Stimulated activated CD4-positive, alpha-beta T cell treated with anti-CD3 and anti-CD28 coated beads, Interleukin-15, amount 100 ng/mL, for 24 hours (primary cell): ENCODE measurements at places on chromosomes 11 and 22.

- DNase-seq = no peak
Measured at GRCh38 chr22:39204216-39204615, 40.6 kb downstream of the PDGFB start.

GRCh38 chr11:34214961-34215805, 109.8 kb downstream of the NAT10 start:
- DNase-seq = peak; percentile 90

DNA sequence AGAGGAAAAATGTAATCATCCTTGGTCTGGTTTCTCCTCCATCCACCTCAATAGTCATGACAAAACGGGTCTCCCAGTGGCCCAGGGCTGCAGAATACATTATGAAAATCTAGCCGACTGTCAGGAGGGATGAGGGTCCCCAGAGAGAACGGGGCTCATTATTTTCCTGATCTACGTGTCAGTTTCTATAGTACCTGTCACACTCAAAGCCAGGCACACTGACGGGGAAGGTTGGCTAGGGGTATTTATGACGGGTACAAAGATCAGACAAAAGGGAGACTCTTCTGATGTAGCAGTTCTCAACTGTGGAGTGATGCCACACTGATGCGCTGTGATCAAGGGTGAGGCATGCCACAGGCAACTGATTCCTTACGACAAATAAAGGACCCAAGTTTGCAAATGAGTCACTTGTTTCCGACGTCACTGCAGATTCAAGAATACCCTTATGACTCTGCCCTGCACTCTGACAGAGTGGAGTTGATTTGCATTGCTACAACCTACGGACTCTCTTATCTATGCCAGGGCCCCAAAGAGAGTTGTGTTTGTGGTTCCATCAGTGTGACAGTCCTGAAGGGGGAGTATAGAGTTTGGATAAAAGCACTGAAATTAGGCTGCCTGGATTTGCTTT, 188.2 kb upstream of the TBCEL start:
- DNase-seq = peak; percentile 64

DNA sequence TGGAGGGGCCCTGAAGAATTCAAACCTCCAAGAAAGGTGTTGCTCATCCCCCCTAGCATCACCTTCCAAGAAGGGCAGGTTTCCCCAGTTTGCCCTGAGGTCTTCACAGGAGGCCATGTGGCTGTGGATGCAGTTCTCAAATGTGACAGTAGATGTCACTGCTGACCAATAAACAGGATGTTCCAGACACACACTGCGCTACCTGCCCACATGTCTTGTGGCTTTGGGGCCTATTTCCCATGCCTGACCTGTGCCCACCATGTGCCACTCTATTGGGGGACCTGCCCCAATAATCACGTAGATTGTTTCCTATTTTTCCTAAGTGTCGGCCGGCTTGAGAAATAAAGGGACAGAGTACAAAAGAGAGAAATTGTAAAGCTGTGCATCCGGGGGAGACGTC, 4.5 kb downstream of the GSTT2 start:
- DNase-seq = no peak

DNA sequence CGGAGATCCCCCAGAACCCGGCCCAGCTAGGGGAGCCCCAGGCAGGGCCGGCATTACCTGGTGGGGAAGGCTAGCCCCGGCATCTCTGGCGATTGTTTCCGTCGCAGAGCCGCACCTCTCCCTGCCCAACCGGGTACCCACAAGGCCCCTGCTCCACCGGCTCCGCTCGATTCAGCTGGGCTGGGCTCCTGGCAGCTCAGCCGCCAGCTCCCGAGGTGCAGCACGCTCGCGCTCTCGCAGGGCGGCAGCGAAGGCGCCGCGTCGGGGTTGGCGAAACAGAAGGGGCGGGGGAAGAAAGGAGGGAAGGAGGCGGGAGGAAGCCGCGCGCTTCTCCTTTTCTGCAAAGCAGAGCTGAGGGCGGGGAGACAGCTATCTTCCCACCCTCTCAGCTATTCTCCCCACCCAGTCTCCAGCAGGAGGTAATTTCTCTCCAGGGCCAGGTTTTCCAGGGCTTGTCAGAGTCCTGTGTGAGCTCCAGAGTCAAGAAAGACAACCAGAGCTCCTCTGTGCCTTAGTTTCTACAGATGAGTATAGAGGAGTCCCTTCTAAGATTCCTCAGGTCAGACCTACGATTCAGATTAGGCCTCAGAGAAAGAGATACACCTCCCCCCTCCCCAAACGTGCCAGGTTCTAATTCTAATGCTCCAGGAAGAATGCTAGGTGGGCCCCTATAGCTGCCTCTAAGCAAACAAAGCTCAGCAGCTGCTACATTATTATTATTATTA, 62.0 kb downstream of the PAK1 start:
- peak; percentile 88 for DNase-seq

- no peak for DNase-seq
Measured at GRCh38 chr22:47715866-47716578, 953.6 kb downstream of the TBC1D22A start.

DNA sequence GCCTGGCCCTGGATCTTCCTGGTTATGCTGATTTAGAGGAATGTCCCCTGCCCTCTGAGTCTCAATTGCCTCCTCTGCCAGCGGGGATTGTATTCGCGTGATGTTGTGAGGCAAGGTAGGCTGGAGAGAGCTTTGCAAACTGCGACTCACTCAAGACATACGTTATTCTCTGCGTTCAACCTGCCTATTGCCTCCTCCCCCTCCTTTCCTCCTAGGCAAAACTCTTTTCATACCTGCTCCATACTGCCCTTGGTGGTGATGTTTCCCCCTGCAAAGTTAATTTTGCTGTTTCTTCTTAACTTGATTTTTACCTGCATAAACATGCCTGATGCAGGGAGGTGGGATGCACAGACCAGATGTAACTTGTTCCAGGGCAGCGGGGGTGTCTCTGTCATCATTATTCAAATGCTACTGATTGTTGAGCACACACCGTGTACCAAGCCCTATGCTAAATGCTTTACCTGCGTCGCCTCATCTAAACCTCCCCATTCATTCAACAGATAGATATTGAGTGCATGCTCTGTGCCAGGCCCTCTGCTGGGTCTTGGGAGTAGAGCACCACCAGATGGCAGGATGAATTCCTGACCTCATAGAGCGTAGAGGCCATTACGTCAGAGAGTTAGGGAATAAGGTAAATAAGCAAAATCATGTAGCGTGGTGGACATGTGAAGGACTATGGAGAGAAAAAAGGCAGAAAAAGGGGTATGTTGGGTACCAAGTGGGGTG, 29.0 kb downstream of the SGSM1 start:
- peak; percentile 13 for DNase-seq

GRCh38 chr11:122769126-122769780, 69.0 kb upstream of the CRTAM start:
- no peak for DNase-seq

GRCh38 chr11:111305162-111305802, 6.9 kb downstream of the POU2AF3 start:
- no peak for DNase-seq

GRCh38 chr11:126874276-126874675, 126.3 kb downstream of the KIRREL3 start:
- no peak for DNase-seq

- no peak for DNase-seq
Measured at GRCh38 chr11:30487200-30487898, 98.8 kb downstream of the MPPED2 start.

- no peak for DNase-seq
Measured at GRCh38 chr22:32342977-32343376, 14.7 kb upstream of the RFPL3 start.

- DNase-seq = no peak
Measured at GRCh38 chr11:57335023-57335342, 709 bp downstream of the SSRP1 start.

- DNase-seq = no peak
Measured at GRCh38 chr11:30392221-30392784, 69.4 kb downstream of the ARL14EP start.

DNA sequence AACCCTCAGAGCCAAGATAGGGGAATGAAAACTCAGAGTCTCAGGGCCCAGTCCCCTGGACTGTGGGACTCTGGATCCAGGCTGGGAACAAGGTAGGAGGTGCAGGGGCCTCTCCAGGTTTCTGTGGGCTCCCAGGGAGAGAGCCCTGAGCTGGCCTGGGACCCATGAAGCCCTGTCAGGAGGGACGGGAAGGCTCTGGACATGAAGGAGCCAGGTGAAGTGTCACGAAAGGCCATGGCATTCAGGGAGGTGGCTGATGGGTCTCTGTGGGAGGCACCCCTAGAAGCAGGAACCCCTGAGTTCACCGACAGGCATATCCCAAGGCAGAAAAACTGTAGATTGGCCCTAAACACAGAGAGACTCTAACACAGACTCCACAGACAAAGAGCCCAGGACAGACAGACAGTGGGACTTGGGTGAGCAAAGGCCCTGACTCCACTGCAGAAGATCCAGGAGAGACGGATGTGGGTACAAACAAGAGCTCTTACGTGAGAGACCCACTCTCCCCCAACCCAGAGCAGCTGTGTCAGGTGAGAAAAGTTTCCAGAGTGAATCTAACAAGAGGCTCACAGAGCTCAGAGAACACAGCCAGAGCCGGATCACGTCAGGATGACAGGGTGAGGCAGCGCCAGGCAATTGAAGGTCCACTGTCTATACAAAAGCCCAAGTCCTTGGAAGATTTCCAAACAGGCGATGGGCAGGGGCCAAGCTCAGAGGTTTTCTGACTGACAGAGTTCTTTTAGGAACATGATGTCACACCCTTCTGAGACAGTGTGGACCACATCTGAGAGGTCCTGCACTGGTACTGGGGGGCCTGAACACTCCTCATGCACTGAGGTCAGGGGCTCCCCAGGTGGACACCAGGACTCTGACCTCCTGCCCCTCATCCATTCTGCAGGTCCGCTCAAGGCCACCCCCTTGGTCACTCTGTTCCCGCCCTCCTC, 27.4 kb downstream of the IGLL5 start:
- DNase-seq = no peak

DNA sequence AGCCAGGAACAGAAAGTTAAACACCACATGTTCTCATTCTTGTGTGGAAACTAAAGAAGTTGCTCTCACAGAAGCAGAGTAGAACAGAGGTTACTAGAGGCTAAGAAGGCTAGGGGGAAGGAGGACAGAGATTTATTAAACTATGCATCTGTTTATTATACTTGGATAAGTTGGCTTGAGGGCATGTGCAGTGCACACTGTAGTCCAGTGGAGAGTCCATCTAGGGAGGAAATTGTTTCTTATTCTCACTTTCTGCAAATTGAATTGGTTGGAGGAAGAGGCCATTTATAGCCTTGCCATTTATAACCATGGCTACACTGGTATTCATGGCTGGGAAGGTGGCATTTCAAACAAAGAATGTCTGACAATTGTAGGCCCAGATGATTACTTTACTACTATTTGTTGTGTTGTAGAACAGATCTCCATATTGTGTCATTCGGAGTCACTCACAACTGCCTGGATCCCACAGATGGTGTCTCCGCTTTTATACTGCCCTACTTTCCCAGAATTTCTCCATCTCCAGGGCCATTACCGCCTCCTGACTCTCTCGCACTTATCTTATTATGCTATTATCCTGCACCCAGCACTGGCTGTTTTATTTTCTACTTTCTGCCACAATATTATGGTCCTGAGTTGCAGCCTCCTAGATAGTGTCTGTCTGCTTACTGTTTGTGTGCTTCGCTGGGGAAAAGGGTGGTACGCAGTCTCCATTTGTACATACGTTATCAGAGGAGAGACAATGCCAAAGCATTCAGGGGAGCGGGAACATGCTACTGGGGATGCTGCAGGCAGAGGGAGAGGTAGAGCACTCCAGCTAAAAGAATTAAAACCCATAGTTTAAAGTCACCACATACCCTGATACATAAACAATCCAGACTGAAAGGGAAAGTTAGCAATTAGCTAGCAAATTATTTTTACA, 169.3 kb upstream of the BLID start:
- DNase-seq = no peak

- no peak for DNase-seq
Measured at GRCh38 chr11:35204614-35205013, 65.6 kb downstream of the CD44 start.

DNA sequence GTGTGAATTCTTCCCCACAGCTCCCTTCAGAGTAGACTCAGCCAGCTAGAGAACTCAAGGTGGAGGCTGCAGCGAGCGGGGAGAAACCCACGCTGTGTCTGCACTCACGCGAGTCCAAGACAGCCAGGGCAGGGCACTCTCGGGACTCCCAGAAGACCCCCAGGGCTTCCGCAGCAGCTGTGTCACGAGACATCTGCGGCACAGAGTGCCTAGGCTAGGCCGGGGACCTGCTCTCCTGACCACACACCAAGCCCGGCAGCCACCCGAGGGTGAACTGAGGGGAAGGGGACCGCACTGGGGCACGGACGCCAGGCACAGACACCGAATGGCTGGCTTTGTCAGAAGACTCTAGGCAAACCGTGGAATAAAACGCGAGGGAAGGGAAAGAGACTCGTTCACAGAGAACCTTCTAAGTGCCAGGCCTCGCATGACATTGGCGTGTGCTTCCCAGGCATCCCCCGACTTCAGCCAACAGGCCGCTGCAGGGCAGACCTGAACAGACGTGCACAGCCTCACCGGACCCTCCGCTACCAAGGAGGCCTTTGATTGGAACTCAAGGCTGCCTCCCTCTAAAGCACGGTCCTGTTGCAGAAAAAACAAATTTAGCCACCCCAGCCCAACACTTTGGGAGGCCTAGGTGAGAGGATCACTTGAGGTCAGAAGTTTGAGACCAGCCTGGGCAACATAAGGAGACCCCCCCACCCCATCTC, 18.2 kb upstream of the MOB2 start:
- no peak for DNase-seq

DNA sequence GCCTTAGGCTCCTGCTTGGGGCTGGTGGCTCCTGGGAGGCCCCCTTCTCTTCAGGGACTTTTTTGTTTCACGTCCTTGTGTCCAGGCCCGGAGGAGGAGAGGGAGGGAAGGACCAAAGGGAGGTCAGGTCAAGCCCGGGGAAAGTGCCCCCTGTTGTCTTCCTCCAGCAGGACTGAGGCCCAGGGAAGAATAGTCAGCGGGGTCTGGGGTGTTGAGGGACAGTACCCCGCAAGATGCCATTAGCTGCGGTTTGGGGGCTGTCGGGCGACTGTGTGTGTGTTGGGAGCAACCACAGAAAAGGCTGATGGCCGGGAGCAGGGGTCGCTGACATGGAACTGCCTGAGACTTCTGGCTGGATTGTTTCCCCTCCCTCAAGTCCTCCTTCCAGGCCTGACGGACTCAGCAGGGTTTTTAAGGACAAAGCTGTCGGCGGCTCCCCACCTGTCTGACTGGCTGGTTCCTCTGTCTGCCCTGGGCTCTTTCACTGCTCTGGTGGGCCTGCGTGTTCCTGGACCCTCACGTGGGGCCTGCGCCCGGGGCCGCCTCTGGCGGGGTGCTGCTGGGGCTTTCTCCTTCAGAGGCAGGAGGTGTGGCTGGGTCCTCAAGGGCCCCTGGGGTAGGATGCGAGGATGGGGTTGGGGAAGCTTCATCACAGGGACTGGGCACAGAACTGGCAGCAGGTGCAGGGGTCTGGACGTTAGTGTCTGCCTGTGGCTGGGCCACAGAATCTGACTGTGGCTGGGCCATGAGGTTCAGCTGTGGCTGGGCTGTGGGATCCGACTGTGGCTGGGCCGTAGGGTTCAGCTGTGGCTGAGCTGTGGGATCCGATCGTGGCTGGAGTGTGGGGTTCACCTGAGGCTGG, 1.5 kb downstream of the GPR152 start:
- no peak for DNase-seq

- no peak for DNase-seq
Measured at GRCh38 chr11:1884303-1884700, 7.4 kb downstream of the PRR33 start.
